DMS79 (cell line): ENCODE measurements at places on chromosomes 2 and 18.

DNA sequence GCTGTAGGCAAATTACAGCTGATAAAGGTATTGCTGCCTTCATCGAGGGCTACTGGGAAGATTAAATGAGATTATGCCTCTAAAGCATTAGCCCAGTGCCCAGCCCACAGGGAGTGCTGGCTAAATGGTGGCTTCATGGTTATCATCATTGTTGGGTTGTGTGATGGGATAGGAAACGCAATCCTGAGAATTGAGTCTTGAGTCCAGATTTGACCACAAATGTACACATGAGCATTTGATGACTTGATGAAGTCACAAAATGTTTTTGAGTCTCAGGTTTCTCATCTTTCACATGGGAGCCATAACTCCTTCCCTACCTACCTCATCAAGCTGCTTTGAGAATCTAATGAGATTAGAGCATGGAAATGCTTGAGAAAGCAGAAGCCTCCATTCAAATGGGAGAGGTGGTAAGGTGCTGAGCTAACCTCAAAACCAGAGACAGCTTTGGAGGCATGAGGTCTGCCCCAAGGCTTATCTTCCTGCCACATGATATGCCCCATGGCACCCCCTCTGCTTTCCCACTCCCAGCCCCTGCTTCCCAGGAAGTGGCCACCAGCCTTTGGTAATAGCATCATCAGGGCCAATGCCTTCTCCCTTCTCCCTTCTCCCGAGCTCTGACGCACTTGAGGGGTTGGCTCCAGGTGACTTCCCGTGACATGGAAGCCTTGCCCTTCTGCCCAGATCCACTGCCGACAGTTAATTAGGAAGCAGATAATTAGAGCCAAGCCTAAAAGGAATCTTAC, 149.4 kb upstream of the EPAS1 start:
- DNase-seq: no peak

- DNase-seq: no peak
These were observed 319.7 kb downstream of the SOX11 start for GRCh38 chr2:6011921-6012320.

GRCh38 chr18:47999801-48000248, 69.4 kb upstream of the SMAD2 start:
- DNase-seq: no peak

GRCh38 chr2:45112750-45113149, 103.5 kb upstream of the SIX2 start:
- DNase-seq: no peak

- no peak for DNase-seq
These were observed 5.9 kb upstream of the TCF4 start for GRCh38 chr18:55593888-55594287.

DNA sequence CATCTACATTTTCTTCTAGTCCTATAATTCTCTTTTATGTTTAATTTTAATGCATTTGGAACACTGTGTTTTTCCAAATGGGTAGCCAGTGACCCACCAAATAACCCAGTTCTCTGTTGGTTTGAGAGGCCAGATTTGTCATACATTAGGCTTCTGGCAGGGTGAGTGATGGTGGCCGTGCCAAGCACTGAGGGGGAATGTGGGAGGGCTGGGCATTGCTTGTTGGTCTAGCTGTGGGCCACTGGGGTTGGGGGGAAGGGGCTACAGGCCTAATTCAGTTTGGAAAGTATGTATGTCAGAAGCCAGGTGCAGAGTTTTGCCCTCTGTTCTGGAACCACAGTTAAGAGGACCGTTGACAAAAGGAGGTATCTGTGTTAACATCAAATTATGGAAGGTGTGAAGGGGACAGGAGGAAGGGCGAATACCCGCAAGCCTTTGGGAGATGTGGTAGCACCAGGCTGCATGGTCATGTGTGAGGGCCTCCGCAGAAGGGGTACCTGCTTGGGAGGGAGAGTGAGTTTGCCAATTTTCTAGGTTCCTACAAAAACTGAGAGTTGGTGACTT, 38.1 kb upstream of the SCLY start:
- DNase-seq: no peak

- no peak for DNase-seq
These were observed 37.1 kb downstream of the EVA1A start for GRCh38 chr2:75523313-75524275.

DNA sequence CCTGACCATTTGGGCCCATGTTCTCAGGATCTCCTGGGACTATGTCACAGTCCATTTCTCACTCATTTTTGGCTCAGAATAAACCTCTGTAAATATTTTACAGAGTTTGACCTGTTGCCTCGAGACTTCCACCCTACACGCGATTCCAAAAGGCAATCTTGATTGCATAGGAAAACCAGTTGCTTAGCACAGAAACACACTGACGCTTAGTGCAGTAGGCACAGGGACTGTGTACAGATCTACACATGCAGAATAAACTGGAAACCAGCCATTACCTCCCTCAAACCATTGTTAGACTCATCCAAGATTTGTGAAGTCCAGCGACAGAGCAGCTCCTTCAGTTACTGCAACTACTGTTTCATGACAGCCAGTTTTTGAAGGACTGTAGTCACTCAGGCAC, 73.0 kb downstream of the NCKAP5 start:
- no peak for DNase-seq

- DNase-seq: no peak
These were observed 74.6 kb upstream of the UBXN4 start for GRCh38 chr2:135667045-135667444.
